ENCODE measurements at places on chromosomes 11 and 22.

- DNase-seq: peak; percentile 66
These were observed 23.6 kb upstream of the ME3 start for GRCh38 chr11:86696004-86696403.

DNA sequence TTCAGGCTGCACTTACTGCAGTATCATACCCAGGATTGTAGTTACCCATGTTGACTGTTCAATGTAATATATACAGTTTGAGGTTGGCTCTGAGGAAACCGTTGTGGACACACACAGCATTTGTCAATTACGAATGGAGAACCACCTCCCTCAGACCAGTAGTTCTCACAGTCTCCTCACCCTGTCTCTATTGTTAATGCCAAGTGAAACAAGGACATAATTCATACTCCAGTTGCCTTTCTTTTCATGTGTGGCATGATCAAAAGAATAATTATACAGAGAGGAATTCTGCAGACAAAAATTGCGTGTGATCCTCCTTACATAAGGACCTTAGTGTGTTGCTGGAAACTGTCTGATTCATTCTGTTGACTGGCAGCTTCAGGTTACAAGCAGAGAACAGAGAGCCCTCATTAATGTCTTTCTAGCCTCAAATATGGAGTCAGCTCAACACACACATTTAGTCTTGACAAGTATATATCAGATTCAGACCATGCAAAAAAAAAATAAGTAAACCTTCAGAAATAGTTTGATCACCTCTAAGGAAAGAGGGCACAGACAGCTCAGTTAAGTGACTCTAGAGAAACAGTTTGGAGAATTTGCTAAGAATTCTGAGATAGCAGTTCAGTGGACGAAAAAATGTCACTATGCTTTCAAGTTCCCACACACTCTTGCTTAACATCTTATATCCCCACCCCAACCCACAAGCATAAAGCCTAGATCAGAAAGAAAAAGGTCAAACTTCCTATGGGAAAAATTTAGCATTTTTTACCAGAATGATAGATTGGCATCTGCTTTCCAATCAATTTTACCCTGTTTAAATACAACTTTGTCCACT lies 96.1 kb downstream of the MAML2 start:
- DNase-seq: no peak

- DNase-seq: no peak
These were observed 31.4 kb downstream of the TECTA start for GRCh38 chr11:121132211-121132976.

DNA sequence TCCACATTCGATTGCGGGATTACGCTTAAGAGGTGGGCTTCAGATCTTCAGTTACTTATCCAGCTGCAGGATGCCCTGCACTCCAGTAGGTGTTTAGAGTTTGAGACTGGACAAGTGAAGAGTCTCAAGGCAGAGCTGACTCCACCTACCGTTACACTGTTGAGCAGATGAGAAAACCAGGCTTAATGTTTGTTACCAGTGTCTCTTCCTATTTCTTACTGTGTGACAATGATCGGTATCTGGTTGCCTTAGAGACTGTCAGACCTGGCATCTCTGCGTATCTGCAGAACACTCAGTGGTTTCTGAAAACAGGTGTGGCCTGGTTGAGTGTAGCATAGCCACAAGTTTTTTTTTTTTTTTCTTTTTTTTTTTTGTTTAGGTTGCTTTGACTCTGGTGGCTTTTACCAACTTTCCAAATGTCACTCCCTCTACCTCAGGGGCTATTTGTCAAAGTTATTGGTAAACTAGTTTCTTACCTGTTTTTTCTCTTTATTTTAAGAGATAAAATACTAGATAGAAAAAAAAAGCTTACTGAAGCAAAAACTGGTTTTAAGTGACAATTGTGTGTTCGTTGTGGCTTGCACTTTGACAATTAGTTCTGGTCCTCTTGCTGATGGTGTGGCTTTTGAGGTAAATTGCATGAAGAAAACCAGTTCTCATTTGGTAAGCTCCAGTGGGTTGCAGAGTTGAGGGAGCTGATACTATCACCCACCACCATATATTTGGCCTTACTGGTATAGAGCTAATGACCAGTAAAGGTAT lies 284.8 kb downstream of the ETS1 start:
- no peak for DNase-seq

GRCh38 chr11:34665077-34665835 lies 44.4 kb downstream of the EHF start:
- no peak for DNase-seq

- DNase-seq: no peak
These were observed 34.6 kb downstream of the ASCL2 start for GRCh38 chr11:2235588-2236326.

DNA sequence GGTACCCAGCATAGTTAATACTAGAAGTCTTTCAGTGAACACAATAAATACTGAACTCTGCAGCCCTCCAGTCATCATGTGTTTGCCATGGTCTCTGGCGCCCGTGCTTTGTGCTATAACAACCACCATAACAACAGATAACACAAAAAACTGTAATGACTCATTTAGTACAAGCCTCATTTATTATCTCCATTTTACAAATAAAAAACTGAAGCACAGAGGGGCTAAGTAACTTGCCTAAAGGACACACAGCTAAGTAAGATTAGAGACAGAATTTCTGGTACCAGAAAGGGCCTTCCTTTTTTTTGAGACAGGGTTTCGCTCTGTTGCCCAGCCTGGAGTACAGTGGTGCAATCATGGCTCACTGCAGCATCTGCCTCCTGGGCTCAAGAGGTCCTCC lies 19.5 kb downstream of the RBFOX2 start:
- no peak for DNase-seq

DNA sequence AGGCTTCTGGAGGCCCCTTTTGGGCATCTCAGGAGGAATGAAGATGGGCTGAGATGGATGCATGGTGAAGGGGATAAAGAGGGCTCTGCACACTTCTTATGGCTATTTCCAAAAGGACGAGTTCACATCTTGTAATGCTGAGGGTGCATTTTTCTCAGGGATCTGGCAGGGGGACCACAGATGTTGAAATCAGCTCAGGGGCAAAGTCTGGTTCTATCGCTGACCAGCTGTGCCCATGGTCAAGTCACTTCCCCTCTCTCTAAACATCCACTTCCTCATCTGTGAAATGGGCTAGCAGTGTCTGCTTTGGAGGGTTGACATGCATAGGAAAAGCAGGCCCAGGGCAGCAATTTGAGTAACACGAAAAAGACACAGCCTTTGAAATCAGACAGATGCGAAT lies 26.5 kb downstream of the LHFPL7 start:
- no peak for DNase-seq

GRCh38 chr22:30654361-30654760 lies 13.3 kb downstream of the DUSP18 start:
- no peak for DNase-seq

GRCh38 chr11:23320131-23320530 lies 459.9 kb upstream of the CCDC179 start:
- DNase-seq: no peak

- no peak for DNase-seq
These were observed 27.2 kb upstream of the SYT13 start for GRCh38 chr11:45313171-45313865.

- no peak for DNase-seq
These were observed 18.7 kb downstream of the ART5 start for GRCh38 chr11:3623121-3623520.

DNA sequence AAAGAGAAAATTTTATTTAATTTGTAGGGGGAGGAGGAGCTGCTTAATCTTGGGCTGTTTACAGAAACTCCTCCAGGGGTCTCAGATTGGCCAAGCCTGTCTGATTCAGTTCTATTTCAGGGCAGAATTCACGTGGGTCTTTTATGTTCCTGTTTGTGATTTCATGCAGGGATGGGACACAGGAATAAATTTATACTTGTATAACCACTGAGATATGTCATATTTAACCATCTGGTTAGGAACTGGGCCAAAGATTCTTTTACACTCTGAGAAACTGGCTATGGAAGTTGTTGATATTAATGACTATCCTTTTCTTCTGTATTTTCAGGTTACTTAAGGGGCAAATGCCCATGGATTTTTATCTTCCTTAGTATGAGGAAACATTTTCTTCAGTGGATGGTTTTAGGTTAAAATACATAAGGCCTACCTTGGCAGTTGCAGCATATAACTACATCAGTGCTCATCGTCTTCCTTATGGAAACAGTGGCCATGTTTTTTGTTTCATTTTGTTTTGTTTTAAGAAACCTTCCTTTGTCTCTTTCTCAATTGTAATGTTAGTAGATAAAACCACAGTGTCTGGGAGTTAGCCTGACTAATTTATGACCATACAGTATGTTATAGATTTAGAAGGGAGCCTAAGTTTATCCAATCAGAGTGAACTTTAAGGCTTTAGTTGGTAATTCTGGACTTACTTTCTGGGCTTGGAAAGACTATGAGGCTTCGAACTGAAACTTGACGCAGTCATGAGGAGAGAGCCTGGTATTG lies 132.4 kb upstream of the ANO3 start:
- no peak for DNase-seq

GRCh38 chr11:34509336-34509876 lies 4.2 kb downstream of the ELF5 start:
- no peak for DNase-seq

GRCh38 chr11:117816846-117817367 lies 7.6 kb downstream of the FXYD2 start:
- no peak for DNase-seq

GRCh38 chr11:116422956-116423600 lies 349.7 kb downstream of the BUD13 start:
- DNase-seq: no peak

DNA sequence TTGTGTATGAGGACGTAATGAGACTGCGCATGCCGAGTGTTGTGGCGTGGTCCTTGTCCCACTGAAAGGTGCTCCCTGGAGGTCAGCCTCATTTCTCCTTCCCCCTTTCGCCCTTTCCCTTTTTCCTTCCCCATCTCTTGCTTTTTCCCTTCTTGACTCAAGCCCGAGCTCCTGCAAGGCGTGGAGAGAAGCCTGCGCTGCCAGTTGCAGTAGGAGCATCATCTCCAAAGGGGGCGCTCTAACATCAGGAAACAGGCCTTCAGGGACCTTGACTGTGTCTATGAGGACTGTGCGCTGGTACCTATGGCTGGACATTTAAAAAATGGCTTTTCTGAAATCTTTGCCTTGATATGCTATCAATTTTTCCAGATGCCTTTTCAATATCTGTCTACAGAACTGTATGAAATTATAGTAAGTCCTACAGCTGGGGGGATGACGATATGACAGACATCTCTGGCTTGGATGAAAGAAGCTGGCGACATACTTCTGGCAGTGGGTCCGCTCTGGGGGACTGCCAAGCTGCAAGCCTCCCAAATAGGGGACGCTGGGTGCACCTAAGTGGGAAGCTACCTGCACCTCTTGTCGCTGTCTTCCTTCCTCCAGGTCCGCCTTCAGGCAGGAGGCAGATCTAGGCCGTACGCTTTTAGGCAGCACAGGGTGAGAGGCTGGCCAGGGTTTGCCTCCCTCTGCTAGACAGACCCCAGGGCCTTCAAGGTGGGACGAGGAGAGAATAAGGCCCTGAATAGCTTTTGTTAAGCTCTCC lies 96.5 kb downstream of the NXPE2 start:
- peak; percentile 10 for DNase-seq

DNA sequence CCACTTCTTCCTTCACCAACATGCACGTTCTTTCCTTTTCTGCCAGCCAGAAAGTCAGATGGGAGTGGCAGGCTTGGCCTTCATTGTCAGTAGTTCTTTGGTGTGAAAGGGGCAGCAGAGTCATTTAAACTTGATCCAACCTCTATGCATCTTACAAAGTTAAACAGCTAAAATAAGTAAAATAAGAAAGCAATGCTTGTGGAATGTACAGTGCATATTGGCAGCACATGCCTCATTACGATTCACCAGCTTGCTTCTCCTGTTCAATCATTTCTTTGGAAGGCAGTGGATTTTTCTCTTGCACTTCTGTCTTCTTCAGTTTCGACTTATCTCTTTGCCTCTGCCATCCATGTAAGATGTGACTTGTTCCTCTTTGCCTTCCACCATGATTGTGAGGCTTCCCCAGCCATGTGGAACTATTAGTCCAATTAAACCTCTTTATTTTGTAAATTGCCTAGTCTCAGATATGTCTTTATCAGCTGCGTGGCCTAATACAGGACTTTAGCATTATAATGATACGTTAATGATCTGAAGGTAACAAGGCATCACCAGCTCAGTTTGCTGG lies 14.8 kb downstream of the LGALS12 start:
- DNase-seq: no peak

DNA sequence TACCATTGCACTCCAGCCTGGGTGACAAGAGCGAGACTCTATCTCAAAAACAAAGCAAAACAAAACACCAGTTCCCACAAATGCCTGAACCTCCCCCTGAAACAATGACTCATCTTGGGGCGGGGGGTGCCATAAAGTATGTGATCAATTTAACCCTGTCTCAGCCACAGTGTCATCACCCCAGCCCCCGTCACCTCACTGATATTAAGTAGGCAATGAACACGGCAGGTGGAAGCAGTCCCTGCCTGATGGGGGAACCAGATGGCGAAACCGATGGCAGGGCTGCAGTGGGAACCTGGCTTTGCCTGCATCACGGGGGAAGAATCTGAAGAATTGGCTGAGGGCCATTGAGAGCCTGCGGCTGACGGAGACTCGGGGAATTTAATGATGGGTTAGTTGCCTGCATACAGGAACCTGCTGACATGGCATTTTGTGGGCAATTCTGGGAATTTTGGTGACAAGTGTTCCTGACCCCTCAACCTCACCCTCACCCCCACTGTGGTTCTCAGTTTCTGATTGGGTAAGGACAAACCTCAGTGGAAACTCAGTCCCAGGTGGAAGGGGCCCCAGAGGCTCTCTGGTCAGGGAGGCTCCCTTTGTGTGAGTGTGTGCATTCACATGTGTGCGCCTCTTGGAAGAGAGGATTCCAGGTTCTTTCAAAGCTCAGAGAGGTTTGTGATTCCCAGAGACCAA lies 39.1 kb upstream of the SHISAL1 start:
- DNase-seq: no peak

GRCh38 chr11:115623021-115623451 lies 118.8 kb upstream of the CADM1 start:
- no peak for DNase-seq

- no peak for DNase-seq
These were observed 14.8 kb upstream of the MPPED1 start for GRCh38 chr22:43396934-43397457.

- no peak for DNase-seq
These were observed 26.0 kb upstream of the TMPRSS5 start for GRCh38 chr11:113732092-113732491.

GRCh38 chr11:7890417-7891172 lies 40.5 kb downstream of the OR10A6 start:
- no peak for DNase-seq

- DNase-seq: no peak
These were observed 129.4 kb upstream of the SLC5A12 start for GRCh38 chr11:26851291-26851690.

GRCh38 chr11:57157624-57158023 lies 24.1 kb upstream of the LRRC55 start:
- no peak for DNase-seq

- no peak for DNase-seq
These were observed 195.0 kb upstream of the KIRREL3 start for GRCh38 chr11:127195501-127196120.

DNA sequence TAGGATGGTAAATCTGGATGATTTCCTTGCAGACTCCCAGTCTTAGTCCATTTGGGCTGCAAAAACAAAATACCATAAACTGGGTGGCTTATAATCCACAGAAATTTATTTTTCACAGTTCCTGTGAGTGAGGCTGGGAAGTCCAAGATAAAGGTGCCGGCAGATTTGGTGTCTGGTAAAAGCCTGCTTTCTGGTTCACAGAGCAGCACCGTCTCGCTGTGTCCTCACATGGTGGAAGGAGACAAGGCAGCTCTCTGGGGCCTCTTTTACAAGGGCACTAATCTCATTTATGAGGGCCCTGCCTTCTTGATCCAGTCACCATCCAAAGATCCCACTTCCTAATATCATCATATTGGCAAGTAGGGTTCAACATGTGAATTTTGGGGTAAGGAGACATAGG lies 8.9 kb downstream of the USP47 start:
- DNase-seq: no peak

- no peak for DNase-seq
These were observed 21.8 kb downstream of the CACNA1I start for GRCh38 chr22:39592081-39593065.

Measured in NCI-H1048 (cell line).